ENCODE measurements at places on chromosomes 12 and 14.

GRCh38 chr12:115185506-115185905 is 501.5 kb upstream of the TBX3 start:
- no peak for DNase-seq

- DNase-seq: no peak
These were observed 83.0 kb downstream of the LLPH start for GRCh38 chr12:66047411-66048021.

DNA sequence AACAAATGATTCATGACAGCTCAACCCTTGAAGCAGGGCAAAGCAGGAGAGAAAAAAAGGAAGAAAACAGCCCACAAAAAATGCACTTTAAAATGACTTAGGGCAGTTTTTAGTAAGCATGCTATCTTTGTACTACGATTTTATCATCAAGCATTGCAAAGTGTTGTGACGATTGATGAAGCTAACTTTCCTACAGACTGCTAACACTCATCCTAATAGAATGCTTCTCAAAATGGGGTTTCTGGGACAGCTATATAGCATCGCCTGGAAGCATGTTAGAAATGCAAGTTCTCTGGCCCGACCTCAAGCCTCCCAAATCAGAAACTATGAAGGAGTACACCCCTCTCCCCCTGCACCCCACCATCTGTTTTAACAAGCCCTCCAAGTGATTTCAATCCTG is 256.4 kb downstream of the SSPN start:
- no peak for DNase-seq

DNA sequence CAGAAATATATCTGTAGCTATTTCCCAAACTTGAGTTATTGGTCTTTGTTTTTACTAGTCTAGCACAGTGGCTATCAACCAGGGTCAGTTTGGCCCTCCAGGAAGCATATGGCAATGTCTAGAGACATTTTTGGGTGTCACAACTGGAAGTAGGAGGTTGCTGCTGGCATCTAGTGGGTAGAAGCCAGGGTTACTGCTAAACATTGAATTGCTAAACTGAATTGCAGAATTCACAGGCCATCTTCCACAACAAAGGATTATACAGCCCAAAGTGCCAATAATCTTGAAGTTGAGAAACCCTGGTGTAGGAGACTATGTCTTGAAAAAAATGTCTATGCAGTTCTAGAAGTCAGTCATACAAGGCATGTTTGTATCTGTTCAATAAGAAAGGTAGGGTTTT is 27.7 kb downstream of the ARHGAP5 start:
- DNase-seq: peak; percentile 0

- DNase-seq: peak; percentile 61
These were observed 195.4 kb downstream of the DUSP6 start for GRCh38 chr12:89156862-89157262.

DNA sequence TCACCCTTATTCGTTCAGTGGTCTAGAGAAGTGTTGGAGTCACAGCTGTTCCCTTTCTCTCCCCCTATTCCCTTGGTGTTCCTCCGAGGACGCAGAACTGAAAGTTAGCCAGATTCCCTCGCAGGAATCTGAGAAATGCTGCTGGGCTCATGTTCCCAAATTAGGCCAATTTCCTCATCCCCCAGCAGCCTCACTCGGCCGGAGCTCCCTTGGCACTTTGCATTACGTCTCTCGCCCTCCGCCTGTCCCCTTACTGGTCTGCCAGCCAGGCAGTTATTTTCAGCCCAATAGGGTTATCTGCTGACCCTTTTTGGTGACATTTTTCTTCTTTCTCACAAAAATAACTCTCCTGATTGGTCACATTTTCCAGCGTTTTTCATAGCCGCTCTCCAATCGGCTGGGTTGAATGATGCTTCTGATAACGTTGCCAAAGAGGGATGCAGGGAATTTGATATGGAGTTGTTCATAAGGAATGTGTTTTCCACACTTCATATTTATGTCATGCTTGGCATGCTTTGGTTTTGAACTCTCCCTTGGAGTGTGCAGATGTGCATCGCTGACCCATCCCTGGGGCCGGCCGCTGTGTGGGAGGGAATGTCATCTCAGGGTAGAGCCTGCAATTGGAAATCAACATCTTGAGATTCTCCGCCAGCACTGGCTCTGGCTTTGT is 9.9 kb downstream of the IFT43 start:
- no peak for DNase-seq

GRCh38 chr12:81257947-81258551 is 180.2 kb downstream of the ACSS3 start:
- DNase-seq: peak; percentile 50

Data from NB4 (cell line).